Stimulated activated CD4-positive, alpha-beta T cell treated with anti-CD3 and anti-CD28 coated beads, Interleukin-1b, Interleukin-23, amount 100 ng/mL, for 1 hour (primary cell): ENCODE measurements at places on chromosomes 12 and 14.

DNA sequence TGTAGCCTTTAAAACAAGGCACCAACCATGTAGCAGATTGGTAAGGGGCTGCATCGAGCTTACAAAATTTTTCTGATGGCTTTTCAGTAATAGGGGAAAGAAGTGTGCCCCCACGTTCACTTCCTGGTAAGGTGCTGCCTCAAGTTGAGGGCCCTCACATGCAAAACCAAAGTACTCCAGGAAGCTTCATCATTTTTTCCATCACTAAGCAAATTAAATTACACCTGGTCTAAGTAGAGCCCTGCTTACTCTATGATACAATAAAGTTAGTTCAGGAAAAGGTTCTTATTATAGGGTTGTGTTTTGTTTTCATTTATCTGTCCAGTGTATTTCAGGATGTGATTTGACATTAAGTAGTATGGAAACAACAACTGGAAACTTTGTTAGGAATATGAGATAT is 15.0 kb upstream of the AKAP5 start:
- no peak for DNase-seq

DNA sequence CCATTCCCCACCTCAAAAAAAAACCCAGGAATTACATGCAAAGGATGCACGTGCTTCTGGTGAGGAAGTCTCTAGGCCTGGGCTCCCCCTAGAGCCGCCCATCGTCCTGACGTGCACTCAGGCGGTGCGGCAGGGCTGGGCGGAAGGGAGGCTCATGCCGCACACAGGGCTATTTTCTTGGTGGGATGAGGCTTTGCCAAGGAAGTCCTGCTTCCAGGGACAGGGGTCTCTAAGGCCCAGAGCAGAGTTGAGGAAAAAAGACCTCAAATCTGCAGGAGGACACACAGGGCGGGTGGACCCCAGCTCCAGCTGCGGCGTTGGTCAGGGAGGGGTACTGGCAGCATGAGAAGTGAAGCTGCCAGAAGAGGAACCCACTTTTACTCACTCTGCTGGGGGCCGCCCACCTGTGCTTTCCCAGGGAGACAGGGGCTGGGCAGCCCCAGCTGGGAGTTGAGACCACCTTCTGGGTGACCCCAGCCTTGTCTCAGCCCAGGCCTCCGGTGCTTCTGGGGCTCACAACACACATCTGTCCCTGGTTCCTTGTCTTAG is 4.2 kb downstream of the RHOF start:
- no peak for DNase-seq

GRCh38 chr12:106144847-106145246 is 6.1 kb upstream of the NUAK1 start:
- no peak for DNase-seq

DNA sequence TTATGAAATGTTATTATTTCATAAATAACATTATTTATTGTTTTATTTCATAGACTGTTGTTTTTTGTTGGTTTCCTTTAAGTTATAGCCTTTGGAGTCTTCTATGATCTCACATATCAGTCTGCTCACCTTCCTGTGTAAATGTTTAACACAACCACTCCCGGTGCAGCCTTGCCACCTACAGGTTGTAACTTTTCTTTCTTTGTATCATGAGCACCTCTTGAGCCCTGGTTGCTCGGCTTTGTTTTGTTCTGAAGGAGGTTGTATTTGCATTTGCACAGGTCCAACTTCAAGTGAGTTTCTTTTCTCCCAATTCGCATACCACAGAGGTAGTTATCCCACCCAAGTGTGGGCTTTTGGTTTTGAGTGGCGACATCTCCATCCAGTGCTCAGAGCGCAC is 121.4 kb downstream of the SLC15A4 start:
- DNase-seq, result no peak

GRCh38 chr12:68374307-68374982 is 42.3 kb upstream of the MDM1 start:
- DNase-seq, result peak; percentile 17

DNA sequence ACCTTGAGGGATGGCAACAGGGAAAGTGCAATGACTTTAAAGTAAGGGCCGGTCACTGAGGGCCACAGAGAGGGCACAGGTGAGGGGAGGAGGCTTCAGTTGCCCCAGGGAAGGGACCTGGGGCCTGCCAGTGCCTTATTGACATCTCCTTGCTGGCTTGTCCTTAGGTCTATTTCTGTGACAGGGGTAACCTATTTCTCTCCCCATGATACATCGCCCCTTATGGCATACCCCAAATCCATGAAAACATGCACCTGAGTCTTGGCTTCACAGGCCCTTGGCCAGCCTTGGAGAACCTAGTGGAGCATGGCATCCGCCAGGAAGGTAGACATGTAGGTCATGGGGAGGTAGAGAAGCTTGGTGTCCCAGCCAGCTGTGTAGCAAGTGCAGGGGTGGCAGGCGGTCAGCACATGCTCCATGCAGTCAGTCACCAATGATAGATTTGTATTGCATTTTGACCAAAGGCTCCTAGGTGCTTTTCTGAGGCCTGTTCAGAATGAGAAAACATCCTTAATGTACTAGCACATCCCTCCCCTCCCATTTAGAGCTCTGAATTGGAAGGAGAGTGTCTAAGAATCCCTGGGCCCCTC is 23.6 kb upstream of the RDH16 start:
- no peak for DNase-seq

GRCh38 chr12:116614194-116614915 is 55.2 kb downstream of the MAP1LC3B2 start:
- no peak for DNase-seq

DNA sequence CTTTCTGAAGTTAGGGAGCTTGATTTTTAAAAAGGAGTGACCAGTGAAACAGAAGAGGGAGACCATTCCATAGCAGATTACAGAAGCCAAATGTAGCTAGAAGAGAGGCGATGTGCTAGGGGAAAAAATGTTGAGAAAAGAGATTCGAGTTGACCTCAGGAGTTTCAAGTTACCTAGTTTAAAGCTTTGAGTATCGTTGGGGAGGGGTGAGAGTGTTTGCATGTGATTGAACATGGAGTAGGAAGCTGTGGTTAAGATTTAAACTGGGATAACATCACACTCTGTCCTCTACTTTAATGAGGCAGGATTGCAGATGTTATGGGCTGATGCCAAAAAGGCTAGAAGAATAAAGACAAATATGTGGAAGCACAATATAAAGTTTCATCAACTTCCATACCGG is 3.7 kb downstream of the LETMD1 start:
- DNase-seq, result no peak

GRCh38 chr12:46963977-46964971 is 115.1 kb upstream of the PCED1B start:
- no peak for DNase-seq

DNA sequence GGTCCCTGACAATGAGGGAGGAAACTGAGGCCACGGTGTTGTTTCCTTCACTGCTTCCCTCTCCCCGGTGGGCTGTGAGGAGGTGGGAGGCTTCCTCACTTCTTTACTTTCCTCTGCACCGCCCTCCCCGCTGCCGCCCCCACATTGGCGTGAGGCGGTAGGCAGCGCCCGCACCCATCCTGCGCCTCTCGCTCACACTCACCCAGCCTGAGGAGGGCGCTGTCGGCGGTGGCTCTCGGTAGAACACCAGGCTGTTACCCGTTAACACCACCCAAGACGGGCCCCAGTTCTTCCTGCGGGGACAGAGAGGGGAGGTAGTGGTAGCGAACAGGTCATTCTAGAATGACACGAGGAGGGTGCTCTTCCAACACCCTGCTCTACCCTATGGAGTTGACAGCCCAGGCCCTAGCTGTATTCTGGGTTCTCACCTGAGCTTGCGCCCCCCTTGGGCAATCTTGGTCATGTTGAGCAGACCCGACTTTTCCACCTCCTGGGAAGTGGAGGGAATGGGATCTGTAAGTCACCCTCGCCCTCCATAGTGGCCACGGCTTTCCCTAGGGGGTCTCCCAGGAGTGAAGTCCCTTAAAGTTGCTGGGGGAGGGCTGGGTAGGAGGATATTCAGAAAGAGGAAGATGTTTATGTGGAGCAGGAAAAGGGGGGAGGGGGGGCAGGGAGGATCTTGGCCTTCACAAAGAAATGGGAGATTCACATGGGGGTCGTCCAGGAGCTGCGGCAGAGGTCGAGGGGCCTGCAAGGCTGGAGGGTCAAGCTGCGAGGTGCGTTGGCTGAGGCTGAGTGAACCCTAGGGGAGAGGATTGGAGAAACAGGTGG is 3.3 kb downstream of the ARHGAP9 start:
- DNase-seq, result peak; percentile 51

DNA sequence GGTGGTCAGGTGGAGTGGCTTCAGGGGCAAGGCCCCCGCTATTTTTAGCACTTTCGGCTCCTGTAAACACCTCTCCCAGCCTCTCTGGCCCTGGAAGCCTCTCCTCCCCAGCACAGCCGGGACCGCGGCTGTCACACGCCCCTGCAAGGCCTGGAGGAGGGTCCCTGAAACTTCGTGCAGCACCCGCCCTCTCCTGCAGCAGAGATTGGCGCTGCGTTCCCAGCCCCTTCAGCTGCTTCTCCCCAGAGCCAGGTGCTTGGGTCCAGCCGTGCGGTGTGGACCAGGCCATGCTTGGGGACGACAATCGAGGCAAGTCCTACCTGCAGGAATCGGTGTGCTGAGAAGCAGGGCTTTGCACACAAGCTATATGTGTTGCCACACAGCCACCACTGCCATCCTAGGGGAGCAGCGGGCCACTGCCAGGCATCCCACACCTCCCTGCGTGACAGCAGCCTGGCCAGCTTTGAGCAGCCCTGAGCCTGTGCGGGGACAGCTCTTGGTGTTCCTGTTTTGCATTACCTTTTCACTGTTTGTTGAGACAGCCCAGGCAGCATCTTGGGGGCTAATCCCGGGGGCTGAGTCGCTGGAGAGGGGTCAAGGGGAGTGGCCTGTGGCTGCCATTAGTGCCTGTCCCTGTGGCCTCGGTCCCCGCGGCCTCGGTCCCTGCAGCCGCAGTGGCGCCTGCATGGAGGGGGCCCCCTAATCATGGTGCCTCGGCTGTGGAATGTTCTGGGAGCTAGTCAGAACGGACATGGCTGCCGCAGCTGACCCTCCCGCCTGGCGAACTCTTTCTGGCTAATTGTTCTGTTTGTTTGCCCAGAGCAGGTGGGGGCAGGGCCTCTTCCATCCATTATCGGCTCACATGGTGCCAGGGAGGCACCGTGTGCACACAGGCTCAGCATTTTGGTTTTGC is 27.6 kb upstream of the TRAF3 start:
- no peak for DNase-seq

DNA sequence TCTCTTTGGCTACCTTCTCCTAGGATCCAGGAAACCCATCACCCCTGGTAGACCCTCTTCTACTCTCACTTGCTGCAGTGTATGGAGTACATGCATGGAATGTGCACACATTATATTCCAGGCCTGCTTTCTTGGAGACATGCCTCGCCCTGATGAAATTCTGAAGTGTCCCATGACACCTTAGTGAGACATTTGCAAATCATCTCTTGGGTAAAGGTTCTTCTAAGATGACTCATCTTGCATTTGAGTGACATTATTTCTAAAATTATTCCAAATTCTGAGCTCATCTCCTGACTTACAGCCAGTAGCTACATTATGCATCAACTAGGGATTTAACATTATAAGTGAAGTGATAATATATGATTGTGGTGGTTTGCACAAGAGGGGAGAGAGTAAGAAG is 49.8 kb downstream of the SDR9C7 start:
- no peak for DNase-seq

- DNase-seq, result no peak
These were observed 8.7 kb upstream of the ADCK1 start for GRCh38 chr14:77791225-77791600.

- no peak for DNase-seq
These were observed 498 bp downstream of the GMFB start for GRCh38 chr14:54488318-54488645.

GRCh38 chr14:92412912-92413311 is 89.9 kb downstream of the SLC24A4 start:
- no peak for DNase-seq

DNA sequence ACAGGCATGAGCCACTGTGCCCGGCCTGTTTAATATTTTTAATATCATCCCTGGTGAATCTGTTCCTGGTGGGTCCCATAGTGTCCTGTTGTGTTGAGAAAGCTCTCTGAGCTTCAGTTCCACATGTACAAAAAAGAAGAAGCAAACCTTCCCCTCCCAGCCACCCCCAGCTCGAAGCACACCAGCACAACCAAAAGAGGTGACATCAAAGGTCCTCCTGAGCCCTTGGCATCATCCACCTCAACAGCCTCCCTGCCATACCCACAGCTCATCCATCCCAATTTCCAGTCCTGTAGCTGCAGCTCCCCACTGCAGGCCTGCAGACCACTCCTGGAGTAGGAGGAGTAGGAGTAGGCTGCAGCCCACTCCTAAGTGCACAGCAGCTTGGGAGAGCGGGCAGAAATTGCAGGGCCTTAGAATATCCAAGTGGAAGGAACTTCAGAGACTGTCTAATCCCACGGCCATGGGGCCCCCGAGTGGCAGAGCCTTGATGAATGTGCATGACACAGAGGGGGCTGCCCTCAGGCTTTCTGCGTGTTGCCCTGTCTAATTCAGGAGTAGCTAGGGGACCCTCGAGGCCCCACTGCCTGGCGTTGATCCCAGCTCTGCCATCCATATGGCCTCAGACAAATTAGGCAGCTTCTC is 36.7 kb upstream of the CD9 start:
- DNase-seq, result no peak

DNA sequence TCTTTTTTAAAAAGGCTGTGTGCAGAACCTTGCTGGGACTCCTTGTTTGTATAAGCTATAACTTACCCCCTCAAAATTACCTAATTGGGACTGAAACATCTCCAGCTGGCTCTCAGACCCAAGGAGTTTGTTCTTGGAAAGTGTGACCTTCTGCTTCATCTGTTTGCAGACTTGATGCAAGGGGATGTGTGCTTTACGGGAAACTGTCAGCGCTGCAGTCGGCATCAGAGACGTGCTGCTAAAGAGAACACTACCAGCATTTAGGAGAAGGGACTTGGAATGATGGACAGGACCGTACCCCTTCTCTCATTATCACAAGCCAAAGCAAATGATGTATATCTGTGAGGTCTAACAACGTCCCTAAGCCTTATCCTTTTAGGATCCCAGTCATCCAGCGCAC is 174.2 kb upstream of the PARP11 start:
- no peak for DNase-seq

- no peak for DNase-seq
These were observed 161.0 kb downstream of the SLC38A4 start for GRCh38 chr12:46664761-46665287.

- DNase-seq, result no peak
These were observed 33.0 kb downstream of the ALDH2 start for GRCh38 chr12:111799758-111800157.

DNA sequence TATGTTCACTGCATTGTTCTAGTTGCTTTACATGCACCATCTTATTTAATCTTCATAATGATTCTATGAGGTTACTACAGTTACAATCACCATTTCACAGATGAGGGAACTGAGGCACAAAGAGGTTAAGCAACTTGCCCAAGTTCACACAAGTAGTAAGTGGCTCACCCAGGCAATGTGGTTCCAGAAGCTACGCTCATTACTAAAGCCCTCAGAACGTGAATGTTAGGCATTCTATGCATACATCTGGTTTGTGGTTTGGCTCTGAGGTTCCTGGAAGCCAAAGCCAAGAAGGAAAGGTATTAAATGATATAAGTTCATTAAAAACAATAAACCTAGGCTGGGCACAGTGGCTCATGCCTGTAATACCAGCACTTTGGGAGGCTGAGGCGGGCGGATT is 14.4 kb upstream of the VRTN start:
- no peak for DNase-seq
